Right ventricle myocardium inferior (tissue), 1 donor: ENCODE measurements at places on chromosomes 11 and 22. TPM values are rescaled to one million over a fixed set of nuclear protein-coding genes. Genes with fewer than 3 reads are reported as not detected.

DNA sequence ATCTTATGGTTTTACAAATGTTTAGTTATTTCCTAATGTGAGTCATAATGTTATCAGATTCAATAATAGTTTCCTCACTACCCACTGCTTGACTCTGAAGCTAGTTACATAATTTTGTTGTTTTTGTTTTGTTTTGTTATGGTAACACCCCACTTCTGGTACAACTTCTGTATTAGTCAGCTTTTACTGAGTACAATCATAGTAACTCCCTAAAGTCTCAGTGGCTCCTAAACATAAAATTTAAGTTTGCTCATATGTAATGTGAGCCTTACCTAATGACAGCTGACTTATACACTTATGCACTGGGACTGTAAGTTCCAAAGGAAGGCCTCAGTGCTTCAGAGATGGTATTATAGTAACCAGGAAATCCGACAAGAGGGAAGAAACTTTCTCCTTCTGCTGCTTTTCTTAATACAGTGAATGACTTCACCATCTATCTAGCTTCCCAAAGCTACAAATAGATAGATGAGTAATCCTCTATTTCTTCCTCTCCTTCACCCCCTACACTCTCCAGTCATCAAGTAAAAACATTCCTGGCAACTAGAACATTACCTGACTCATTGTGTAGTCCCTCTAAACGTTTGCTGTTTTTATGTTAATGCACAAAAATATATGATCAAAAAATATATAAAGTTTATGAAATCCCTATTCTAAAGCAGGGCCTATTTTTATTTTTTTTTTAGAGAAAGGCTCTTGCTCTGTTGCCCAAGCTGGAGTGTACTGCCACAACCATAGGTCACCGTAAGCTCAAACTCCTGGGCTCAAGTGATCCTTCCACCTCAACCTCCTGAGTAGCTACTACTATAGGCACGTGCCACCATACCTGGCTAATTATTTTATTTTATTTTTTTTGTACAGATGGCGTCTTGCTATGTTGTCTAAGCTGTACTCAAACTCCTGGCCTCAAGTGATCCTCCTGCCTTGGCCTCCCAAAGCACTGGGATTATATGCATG is 563.0 kb downstream of the SOX6 start:
- no peak for DNase-seq

DNA sequence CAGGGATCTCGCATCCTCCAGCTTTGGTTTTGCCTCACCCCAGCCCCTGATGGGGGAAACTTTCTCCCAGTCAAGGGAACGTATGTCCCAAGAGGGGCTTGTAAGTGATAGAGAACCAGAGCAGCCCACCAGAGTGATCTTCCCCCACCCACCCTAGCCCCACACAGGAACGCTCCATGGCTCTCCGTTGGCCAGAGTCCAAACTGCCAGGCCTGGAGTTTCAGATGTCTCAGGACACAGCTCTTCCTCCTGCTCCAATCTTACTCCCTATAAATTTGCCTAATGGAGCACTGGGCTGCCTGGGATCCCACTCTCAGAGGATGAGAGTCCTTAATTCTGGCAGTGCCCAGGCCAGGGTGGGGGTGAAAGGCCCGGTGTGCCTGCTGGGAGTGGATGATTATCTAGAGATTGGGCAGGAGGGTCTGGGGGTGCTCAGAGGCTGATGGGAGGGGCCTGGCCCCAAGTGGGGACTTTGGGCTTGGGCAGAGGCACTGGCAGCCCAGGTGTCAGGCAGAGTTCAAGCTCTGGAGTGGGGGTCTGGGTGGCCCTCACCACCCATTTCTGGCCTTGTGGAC is 79.9 kb downstream of the WNT7B start:
- no peak for DNase-seq

DNA sequence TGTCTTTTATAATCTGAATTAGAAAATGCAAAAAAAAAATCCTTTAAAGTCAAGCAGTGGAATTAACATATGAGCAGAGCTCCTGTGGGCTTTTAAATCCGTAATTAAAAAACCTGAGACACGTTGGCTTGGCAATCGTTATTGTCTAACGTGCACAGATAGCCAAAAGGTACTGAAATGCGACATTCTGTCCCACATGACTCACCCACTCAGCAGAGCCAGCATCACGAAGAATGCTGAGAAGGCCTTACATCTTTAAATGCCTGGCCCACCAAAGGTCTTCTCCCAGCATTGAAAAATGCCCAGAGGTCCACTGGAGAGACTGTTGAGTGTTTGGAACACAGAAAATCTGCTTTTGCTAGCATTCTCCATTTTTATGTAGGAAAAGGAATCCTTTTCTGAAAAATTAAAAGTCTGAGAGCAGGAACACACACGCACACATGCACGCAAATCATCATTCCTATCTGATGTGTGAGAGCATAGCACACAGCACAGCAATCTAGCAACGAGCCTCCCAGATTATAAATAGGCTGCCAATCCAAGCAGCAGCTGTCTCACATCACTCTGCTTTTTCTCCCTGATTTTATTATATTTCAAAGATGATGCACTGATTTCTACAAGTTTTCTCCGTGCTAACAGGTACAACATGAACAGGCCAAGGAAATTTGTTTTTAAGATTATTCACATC is 94.5 kb downstream of the PHF21A start:
- DNase-seq: no peak

DNA sequence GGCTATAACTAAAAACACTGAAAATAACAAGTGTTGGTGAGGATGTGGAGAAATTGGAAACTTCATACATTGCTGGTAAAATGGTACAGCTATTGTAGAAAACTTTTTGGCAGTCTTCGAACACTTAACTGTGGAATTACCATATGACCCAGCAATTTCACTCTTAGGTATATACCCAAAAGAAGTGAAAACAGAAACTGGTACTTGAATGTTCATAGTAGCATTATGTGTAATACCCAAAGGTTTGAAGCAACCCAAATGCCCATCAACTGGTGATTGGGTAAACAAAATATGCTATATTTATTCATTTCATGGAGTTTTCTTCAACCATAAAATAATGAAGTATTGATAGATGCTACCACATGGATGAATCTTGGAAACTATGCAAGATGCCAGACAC is 40.8 kb upstream of the FTH1 start:
- no peak for DNase-seq

- DNase-seq: no peak
Observed at GRCh38 chr11:68113986-68114385, 7.2 kb downstream of the CHKA start.

The TRIM51 gene
- total RNA-seq: not detected

The OR52I2 gene
- not detected for total RNA-seq

The MMP10 gene
- total RNA-seq: not detected
